ENCODE measurements at places on chromosomes 4 and X.

- no peak for DNase-seq
These were observed 57.5 kb upstream of the SCOC start for GRCh38 chr4:140315970-140316369.

DNA sequence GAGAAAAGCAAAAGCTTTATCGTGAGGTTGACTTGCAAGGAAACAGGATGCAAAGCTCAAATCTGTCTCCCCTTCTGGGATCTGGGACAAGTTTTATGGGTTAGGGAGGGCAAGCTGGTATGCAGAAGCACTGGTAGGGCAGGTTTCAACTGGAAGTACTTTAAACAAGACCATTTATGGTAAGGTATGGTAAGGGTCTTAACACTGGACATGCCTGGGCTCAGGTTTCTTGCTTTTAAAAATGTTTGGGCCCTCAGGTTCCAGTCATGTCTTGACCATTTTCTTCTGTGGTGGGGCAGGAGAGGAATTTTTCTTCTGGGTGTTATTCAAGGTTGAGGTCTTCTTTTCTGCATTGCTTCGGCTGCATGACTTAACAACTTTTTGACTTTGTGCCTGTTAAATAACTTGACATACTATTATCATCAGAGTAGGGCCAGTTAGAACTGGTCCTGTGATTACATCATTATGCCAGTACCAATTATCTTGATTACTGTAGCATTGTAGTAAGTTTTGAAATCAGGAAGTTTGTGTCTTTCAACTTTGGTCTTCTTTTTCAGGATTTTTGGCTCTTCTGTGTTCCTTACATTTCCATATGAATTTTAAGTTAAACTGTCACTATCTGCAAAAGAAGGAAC lies 33.7 kb downstream of the CD38 start:
- DNase-seq = no peak

DNA sequence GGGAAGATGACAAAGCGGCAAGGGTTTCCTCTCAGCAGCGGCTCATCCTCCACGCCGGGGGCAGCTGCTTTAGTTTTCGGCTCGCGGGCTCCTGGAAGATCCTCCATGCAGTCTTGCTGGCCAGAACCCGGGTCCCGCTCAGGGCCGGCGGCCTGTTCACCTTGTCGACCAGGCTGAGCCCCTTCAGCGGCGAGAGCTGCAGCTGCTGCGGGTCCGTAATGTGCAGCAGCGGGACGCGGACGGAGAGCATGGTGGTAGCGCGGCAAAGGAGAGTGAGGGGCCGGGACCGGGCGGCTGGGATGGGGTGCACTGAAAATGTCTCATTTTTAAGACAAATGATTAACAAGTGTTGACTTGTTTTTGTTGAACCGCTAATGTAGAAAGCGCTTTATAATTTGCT lies 33.2 kb downstream of the EFHC2 start:
- DNase-seq = no peak

- no peak for DNase-seq
These were observed 472.1 kb upstream of the NR3C2 start for GRCh38 chr4:148914301-148914700.

GRCh38 chrX:9525511-9526248 lies 60.8 kb downstream of the TBL1X start:
- no peak for DNase-seq

DNA sequence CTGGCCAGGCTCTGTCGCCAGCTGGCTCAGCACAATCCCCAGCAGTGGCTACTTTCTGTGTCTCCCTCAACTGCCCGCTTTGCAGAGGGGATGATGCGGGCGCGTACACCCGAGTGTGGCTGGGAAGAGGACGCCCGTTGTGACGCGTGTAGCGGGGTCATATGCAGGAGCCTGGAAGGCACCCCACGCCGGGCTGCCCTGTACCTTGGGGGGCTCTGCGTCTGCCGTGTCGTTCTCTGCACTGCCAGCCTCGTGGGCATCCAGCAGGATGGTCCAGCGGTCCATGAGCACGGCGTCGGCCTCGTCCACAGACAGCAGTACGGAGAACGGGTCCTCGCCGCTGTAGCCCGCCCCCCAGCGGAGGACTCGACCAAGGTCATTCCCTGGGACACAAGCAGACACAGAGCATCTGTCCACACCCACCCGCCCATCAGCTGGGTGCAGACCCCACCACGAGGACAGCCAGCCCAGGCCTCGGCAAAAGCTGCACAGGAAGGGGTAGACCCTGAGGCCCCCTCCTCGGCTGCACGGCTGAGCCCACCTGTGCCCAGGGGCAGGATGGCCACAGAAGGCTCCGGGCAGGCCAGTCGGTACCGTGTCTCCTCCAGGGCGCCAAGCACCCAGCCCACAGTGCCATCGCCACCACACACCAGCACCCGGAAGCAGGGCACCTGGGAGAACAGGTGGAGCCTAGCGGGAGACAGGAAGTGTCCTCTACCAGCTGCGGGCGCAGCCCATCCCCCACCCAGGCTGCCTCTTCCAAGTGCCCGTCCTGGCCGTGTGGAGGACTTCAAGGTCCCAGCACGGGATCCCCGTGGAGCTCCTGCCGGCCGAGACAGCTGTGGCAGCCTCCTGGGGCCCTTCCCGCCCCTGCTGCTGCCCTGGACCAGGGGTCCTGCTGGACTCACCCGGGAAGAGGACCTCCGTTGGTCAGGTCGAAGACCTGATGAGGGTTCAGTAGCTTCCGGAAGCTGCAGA lies 10.8 kb downstream of the DGKQ start:
- DNase-seq = no peak

DNA sequence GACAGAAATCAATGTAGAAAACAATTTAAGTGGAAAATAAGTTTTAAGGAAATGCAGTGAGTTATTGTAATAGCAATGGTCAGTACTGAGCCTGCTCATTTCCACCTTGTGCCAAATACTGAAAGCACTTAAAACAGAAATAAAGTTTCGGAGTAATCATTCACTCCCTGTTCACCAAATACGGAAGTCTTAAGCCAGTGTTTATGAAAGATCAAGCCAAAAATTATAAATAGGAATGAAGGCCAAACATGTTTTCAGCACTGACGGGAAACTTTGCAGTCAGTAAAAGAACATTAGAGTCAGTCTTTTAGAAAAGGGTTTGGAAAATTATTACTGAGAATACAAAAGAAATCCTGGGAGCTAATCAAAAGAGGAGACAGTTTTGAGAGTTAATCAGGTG lies 178.6 kb downstream of the DMD start:
- no peak for DNase-seq
